A549 treated with AZD2906 at 1 μM for 4 hours (cell line): ENCODE measurements at places on chromosomes 12 and 14. TPM values are rescaled to one million over a fixed set of nuclear protein-coding genes. Genes with fewer than 3 reads are reported as not detected.

The PKP2 gene
- 7.6 to 9.4 TPM (median 9.0 TPM) in 5 replicates for total RNA-seq

The NTS gene
- 59.4 to 88.8 TPM (median 82.2 TPM) in 5 replicates for total RNA-seq

The DPY19L2 gene
- 1.1 to 2.2 TPM (median 1.3 TPM) in 5 replicates for total RNA-seq

The TAS2R46 gene
- not detected in 5 replicates for total RNA-seq

The CCDC184 gene
- 2.4 to 3.3 TPM (median 2.8 TPM) in 5 replicates for total RNA-seq

The SLC6A12 gene
- 0.82 to 1.2 TPM (median 1.0 TPM) in 5 replicates for total RNA-seq

The ENDOU gene
- total RNA-seq: 0.02 to 0.07 TPM (median 0.05 TPM) in 4 of 5 replicates, not detected in the other

The KLRF1 gene
- total RNA-seq: not detected in 5 replicates

The ALX1 gene
- 4.1 to 5.0 TPM (median 4.8 TPM) in 5 replicates for total RNA-seq

The OR6C2 gene
- not detected in 5 replicates for total RNA-seq

The FZD10 gene
- not detected in 5 replicates for total RNA-seq

The GMFB gene
- total RNA-seq: 33.4 to 93.4 TPM (median 42.3 TPM) in 5 replicates

The LBHD2 gene
- 0.18 to 0.25 TPM (median 0.22 TPM) in 3 of 5 replicates, not detected in the others for total RNA-seq

The KLHL33 gene
- total RNA-seq: 0.01 to 0.03 TPM (median 0.02 TPM) in 4 of 5 replicates, not detected in the other

The C12orf42 gene
- total RNA-seq: 0.24 TPM in 1 of 5 replicates, not detected in the others

The PDE3A gene
- total RNA-seq: 2.2 to 3.6 TPM (median 2.9 TPM) in 5 replicates

The KCNH5 gene
- 0.07 TPM in 1 of 5 replicates, not detected in the others for total RNA-seq

The RNF212B gene
- not detected in 5 replicates for total RNA-seq

The CYP27B1 gene
- total RNA-seq: 1.4 to 2.4 TPM (median 2.0 TPM) in 5 replicates

The LEMD3 gene
- total RNA-seq: 9.2 to 12.7 TPM (median 11.5 TPM) in 5 replicates

The CDC42BPB gene
- total RNA-seq: 69.2 to 96.9 TPM (median 81.0 TPM) in 5 replicates

The TSPAN9 gene
- 42.3 to 58.5 TPM (median 53.0 TPM) in 5 replicates for total RNA-seq

The FOXG1 gene
- total RNA-seq: 0.09 to 0.22 TPM (median 0.19 TPM) in 5 replicates

The C12orf56 gene
- total RNA-seq: 0.02 to 0.17 TPM (median 0.05 TPM) in 4 of 5 replicates, not detected in the other

The CSRNP2 gene
- total RNA-seq: 11.3 to 13.3 TPM (median 12.7 TPM) in 5 replicates

The ZNF385A gene
- 14.0 to 21.2 TPM (median 19.8 TPM) in 5 replicates for total RNA-seq

The KIF26A gene
- 2.5 to 4.7 TPM (median 3.8 TPM) in 5 replicates for total RNA-seq

The LTB4R gene
- 3.1 to 6.1 TPM (median 5.2 TPM) in 5 replicates for total RNA-seq

The PIWIL1 gene
- 0.05 to 0.14 TPM in 2 of 5 replicates, not detected in the others for total RNA-seq

The MYF5 gene
- total RNA-seq: not detected in 5 replicates

The SALL2 gene
- total RNA-seq: 0.57 to 0.86 TPM (median 0.71 TPM) in 5 replicates

The MNAT1 gene
- 37.1 to 49.7 TPM (median 38.1 TPM) in 5 replicates for total RNA-seq

The SSPN gene
- total RNA-seq: 0.25 to 0.73 TPM (median 0.38 TPM) in 5 replicates

The KRT82 gene
- not detected in 5 replicates for total RNA-seq

The TPH2 gene
- not detected in 5 replicates for total RNA-seq

The PRB2 gene
- not detected in 5 replicates for total RNA-seq

The NANOG gene
- 0.03 to 0.19 TPM (median 0.07 TPM) in 3 of 5 replicates, not detected in the others for total RNA-seq

The IRAK3 gene
- total RNA-seq: 1.0 to 1.6 TPM (median 1.4 TPM) in 5 replicates

The KRT71 gene
- total RNA-seq: 0.02 to 0.09 TPM (median 0.05 TPM) in 3 of 5 replicates, not detected in the others

The LMNTD1 gene
- not detected in 5 replicates for total RNA-seq

The PNMA1 gene
- total RNA-seq: 57.4 to 63.7 TPM (median 59.9 TPM) in 5 replicates

The MTERF2 gene
- 3.4 to 4.7 TPM (median 4.3 TPM) in 5 replicates for total RNA-seq

The BCL11B gene
- 0.23 to 0.34 TPM (median 0.26 TPM) in 5 replicates for total RNA-seq

The RPGRIP1 gene
- 0.10 to 0.31 TPM (median 0.18 TPM) in 5 replicates for total RNA-seq

The TIMM9 gene
- total RNA-seq: 61.5 to 83.4 TPM (median 64.5 TPM) in 5 replicates

The POTEM gene
- total RNA-seq: not detected in 5 replicates

The CLEC7A gene
- total RNA-seq: not detected in 5 replicates

The NPFF gene
- total RNA-seq: 0.19 to 0.24 TPM in 2 of 5 replicates, not detected in the others

The KRT79 gene
- 0.05 to 0.10 TPM (median 0.07 TPM) in 4 of 5 replicates, not detected in the other for total RNA-seq

The OR4Q2 gene
- total RNA-seq: not detected in 5 replicates

The CISTR gene
- not detected in 5 replicates for total RNA-seq

The CLEC9A gene
- not detected in 5 replicates for total RNA-seq
